ENCODE measurements at places on chromosomes 16 and 17.

DNA sequence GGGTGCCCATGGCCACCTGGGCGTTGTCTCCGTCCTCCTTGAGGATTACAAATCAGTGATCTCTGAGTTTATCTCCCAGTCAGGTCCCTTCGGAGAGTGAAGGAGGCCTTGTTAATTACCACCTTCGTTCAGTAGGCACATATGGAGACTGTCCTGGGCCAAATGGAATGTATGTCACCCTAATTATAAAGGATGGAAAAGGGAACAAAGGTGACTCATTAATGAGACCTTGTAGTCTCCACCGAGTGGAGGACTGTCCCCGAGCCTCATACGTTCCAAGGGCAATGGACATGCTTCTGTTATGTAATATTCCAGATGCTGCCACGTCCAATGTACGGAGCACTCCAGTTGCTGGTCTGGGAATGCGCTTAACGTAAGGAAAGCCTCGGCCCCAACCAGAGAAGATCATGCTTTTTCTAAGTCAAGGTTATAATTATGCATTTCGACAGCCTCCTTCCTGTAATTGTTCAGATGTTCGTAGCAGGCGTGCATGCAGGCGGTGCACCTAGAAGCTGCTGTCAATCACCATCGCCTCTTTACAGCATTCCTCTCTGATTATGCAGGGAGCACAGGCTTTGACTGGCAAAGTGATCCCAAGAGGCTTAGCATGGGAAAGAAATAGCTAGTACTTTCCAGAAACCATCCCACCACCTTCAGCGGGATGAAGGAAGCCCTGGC is 22.4 kb upstream of the SEC14L1 start:
- H3K4me3 ChIP-seq: no peak overlapping the region
- H3K27me3 ChIP-seq: no peaks in the 10 kb centered on the region
- H3K27ac ChIP-seq: no peak overlapping the region
- peaks cover 28% of the 10 kb centered on the region for H3K4me1 ChIP-seq
- DNase-seq: no peak
- no peaks in the 10 kb centered on the region for H3K36me3 ChIP-seq

GRCh38 chr16:51085271-51085670 is 65.8 kb downstream of the SALL1 start:
- no peak overlapping the region for H3K4me3 ChIP-seq
- no peaks in the 10 kb centered on the region for H3K36me3 ChIP-seq
- H3K27ac ChIP-seq: no peak overlapping the region
- H3K27me3 ChIP-seq: no peaks in the 10 kb centered on the region

GRCh38 chr16:4979164-4979563 is 21.0 kb downstream of the SEC14L5 start:
- H3K27ac ChIP-seq: no peak overlapping the region
- H3K36me3 ChIP-seq: no peaks in the 10 kb centered on the region
- H3K4me3 ChIP-seq: no peak overlapping the region
- DNase-seq: no peak
- peaks cover 15% of the 10 kb centered on the region for H3K27me3 ChIP-seq
- no peaks in the 10 kb centered on the region for H3K4me1 ChIP-seq

DNA sequence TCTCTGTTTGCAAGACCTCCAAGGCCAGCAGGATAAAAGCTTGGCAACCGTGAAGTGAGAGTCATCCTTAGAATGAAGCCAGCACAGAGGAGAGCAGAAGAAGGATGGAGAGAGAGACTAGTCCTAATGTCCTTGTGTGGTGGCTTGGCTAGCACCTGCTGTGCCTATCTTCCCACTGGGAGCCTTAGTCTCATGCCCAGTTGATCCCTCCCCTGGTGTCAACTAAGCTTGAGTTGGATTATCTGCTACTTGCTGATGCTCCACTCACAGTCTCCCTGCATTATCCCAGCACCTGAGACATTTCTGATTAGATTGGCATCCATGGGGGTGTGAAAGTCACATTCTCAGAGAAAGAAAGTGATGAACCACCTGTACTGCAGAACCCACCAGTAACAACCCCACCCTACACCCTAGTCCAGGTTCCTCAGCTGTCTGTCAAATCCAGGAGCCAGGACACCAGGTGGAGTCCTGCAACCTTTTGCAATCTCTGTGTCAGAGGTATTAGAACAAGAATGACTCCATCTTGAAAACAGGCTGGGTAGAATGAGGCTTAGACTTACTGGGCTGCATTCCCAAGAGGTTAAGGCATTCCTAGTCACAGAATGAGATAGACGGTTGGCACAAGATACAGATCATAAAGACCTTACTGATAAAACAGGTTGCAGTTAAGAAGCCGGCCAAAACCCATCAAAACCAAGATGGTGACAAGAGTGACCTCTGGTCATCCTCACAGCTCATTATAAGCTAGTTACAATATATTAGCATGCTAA is 460.2 kb upstream of the C16orf82 start:
- no peaks in the 10 kb centered on the region for H3K4me1 ChIP-seq
- no peaks in the 10 kb centered on the region for H3K27me3 ChIP-seq
- no peaks in the 10 kb centered on the region for H3K36me3 ChIP-seq
- no peak for DNase-seq

DNA sequence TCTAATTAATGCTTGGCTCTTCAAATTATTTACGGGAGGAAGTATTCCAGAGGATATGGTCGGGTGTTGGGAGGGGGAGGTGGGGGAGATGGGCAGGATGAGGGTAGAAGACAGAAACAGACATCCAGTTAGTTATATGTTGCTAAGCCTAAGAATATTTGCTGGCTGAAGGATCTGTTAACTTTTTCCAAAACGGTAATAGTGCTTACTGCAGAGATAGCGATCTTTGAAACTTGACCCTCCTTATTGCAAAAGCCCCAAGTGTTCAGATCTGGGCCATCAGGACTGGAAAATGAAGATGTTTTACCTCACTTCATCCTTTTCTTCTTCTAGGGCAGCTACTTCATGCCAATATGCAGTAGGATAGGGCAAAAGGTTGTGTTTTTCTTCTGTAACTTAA is 27.0 kb upstream of the MMD start:
- no peak overlapping the region for H3K4me3 ChIP-seq
- H3K27ac ChIP-seq: no peak overlapping the region
- H3K36me3 ChIP-seq: no peaks in the 10 kb centered on the region
- H3K27me3 ChIP-seq: no peaks in the 10 kb centered on the region

- no peaks in the 10 kb centered on the region for H3K27me3 ChIP-seq
- H3K36me3 ChIP-seq: no peaks in the 10 kb centered on the region
- H3K4me3 ChIP-seq: no peak overlapping the region
- no peak for DNase-seq
- 0 out of 2 replicates have a peak, but pooled peaks cover 5% of the 10 kb centered on the region for H3K4me1 ChIP-seq
- no peak overlapping the region for H3K27ac ChIP-seq
Observed at GRCh38 chr17:73363442-73364154, 51.8 kb upstream of the CDC42EP4 start.

DNA sequence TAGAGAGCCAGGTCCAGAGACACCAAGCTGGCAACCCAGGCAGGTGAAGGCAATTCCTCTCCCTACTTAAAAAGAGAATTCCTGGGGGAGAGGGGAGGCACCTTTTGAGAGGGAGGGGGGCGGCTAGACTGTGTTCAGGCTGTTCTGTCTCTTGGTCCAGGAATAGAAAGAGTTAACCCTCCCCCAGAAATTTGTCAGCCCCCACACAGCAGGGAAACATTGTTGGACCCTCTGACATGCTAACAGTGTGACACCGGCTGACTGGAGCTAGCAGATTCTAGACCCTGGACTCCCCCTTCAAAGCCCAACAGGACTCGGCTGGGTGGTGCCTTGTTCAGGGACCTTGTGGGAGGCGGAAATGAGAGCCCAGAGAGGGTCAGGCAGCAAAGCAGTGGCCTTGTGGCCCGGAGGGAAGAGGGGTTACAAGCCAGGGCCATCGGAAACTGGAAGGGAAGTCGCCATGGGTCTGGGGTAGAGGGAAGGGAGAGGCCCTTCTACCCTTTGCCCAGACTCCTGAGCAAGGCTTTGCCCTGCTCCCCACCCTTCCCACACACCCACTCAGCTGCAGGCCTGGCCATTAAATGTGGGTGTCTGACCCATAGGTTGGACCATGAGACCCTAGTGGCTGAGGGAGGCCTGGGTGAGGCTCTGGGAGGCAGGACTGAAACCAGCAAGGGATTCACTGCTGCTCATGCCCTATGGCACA is 44.6 kb downstream of the RAI1 start:
- peaks cover 63% of the 10 kb centered on the region for H3K36me3 ChIP-seq
- H3K4me1 ChIP-seq: peaks cover 29% of the 10 kb centered on the region
- H3K4me3 ChIP-seq: no peak overlapping the region
- H3K27me3 ChIP-seq: no peaks in the 10 kb centered on the region

- peak; percentile 99 for DNase-seq
- peaks cover 82% of the 10 kb centered on the region for H3K36me3 ChIP-seq
- H3K27ac ChIP-seq: peak overlapping the region; percentile 94
- H3K27me3 ChIP-seq: no peaks in the 10 kb centered on the region
Observed at GRCh38 chr17:57875290-57876022, 25.6 kb upstream of the MRPS23 start.

GRCh38 chr17:56109836-56110235 is 43.4 kb upstream of the ANKFN1 start:
- H3K4me1 ChIP-seq: peaks cover 10% of the 10 kb centered on the region
- no peak overlapping the region for H3K27ac ChIP-seq
- no peak overlapping the region for H3K4me3 ChIP-seq
- DNase-seq: no peak
- no peaks in the 10 kb centered on the region for H3K36me3 ChIP-seq

DNA sequence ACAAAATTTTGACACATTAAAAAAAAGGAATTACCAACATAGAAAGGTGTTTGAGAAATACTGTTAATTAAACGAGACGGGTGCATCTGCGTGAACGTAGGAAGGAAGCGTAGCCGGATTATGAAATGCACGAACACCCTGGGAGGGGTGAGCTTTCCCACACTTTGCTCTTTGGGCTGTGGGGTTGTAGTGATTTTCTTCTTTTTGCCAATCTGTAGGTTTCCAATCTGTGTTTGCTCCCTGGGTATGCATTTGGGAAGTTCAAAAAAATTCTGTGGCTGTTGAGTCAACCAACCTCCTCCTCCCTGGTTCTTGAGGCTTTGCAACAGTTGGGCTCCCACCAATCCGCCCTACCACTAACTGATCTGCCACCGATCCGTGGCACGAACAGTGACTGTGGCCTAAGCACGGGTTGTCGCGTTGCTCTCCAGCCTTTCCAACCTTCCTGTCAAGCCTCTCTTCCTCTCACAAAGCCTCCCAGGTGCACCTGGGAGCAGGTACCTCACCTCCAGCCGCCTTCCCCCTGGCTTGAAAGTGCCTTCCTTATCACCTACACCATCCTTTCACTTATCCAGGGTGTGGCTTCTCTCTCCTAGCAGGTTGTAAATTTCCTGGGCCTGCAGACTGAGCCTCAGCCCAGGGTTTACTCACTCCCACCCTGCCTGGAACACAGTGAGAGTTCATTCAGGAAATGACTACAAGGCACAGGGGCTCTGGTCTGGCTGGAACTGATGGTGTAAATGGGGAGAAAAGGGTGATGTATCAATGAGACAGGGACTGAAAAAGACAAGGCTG is 16.6 kb downstream of the RTN4RL1 start:
- no peak overlapping the region for H3K27ac ChIP-seq
- H3K4me1 ChIP-seq: peaks cover 6% of the 10 kb centered on the region
- H3K27me3 ChIP-seq: no peaks in the 10 kb centered on the region
- H3K36me3 ChIP-seq: no peaks in the 10 kb centered on the region

DNA sequence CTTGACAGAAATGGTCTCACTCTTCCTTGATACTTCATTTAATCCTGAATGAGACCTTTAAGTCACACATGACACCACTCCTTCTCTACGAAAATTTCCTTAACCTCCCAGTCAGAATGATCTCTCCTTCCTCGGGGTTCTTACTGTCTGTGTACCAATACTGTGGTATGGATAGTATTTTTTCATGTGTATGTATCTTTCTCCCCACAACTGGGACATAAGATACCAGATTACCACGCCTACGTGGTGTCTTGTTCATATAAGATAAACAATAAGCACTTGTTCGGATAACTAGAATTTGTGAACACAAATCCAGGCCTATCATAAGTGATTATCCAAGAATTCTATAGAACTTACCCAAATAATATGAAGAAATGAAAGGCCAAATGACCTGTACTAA is 11.3 kb downstream of the NUP88 start:
- peaks cover 93% of the 10 kb centered on the region for H3K36me3 ChIP-seq
- no peak for DNase-seq
- H3K27ac ChIP-seq: no peak overlapping the region
- no peak overlapping the region for H3K4me3 ChIP-seq
- peaks cover under 1% of the 10 kb centered on the region for H3K4me1 ChIP-seq

DNA sequence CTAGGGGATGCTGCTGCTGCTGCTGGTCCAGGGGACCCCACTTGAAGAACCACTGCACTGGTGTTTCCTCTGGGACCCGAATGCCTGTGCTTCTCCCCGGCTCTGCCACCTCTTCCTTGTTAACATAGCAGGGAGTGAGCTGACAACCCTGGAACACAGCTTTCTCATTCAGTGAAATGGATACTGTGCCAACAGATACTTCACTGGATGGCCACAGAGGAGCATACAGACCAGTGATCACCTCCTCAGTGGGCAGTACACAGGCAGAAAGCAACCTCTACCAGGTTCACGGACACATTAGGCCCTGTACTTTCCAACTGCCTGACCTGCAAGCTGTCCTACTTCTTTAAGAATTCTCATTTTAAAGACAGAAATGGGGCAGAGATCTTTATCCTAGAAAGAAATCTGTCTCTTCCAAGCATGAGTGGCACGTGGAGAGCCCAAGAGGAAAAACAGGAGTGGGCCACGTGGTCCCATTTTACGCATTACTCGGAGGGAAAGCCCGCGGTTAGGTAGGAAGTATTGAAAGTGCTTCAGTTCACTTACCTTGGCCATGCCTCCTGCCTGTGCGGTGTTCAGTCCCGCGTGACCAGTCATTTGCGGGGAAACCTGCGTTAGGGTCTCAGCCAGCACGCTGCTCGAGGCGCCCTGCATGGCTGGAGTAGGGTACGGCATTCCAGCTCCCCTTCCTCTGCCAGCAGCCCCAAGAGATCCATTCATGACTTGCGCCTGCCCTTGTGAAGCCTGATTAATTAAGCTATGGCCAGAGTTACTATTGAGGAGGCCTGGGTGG is 30.6 kb downstream of the CREBBP start:
- no peak overlapping the region for H3K4me3 ChIP-seq
- peaks cover 30% of the 10 kb centered on the region for H3K36me3 ChIP-seq
- no peaks in the 10 kb centered on the region for H3K27me3 ChIP-seq
- H3K27ac ChIP-seq: no peak overlapping the region

DNA sequence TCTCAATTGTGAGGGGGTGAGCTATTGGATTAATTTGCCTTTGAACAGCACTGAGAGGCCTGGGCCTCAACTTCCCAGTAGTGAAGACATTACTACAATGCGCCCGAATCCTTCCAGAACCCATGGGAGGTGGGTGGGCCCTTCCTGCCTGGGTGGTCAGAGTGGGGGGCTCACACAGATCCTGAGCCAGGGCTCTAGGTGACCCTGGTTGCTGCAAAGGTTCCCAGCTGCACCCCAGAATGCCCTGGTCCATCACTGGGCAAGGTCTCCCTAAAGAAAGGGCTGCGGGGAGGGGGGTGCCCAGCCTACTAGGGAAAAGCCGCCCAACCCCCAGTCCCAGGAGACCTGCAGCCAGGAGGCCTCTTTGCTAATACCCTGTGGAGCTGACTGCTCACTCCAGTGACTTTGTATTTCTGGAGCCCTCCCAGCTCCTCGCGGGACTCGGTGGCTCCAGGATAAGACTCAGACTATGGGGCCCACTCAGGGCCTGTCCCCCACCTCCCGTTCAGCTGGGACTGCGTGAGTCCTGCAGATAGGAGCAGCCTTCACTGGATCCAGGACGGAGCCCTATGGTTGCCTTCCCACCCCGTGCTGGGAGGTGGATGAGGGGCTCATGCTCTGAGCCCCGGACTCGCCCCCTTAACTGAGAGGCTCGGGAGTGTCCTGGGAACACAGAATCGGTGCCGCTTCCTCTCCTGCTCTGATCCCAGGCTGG is 40.2 kb downstream of the SLC7A5 start:
- no peak overlapping the region for H3K4me3 ChIP-seq
- H3K4me1 ChIP-seq: peaks cover 3% of the 10 kb centered on the region
- H3K27ac ChIP-seq: no peak overlapping the region
- H3K36me3 ChIP-seq: peaks cover 58% of the 10 kb centered on the region
- H3K27me3 ChIP-seq: no peaks in the 10 kb centered on the region
- DNase-seq: no peak

Measured in SJSA1 (cell line).